ENCODE measurements at places on chromosomes 4 and X.

- DNase-seq: no peak
These were observed 14.5 kb downstream of the SLC2A9 start for GRCh38 chr4:10006601-10007435.

- no peak for DNase-seq
These were observed 50.2 kb upstream of the PDE5A start for GRCh38 chr4:119678761-119679160.

DNA sequence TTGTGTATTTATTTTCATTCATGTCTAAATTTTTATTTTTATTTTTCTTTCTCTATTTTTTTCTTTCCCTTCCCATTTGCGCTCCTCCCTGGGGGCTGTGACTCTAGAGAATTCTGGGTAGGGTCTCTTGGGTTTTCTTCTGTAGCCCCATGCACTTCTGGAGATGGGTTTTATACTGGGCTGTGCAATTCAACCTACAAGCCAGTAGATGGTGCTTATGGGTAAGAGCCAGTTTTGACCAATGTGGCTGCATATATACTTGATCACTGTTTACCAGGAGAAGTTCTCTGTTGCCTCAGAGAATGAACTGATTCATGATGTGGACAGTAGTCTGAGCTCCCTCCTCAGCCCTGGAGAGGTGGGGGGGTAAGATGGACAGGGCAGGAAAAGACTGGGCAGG lies 614.6 kb downstream of the PCDH19 start:
- no peak for DNase-seq

DNA sequence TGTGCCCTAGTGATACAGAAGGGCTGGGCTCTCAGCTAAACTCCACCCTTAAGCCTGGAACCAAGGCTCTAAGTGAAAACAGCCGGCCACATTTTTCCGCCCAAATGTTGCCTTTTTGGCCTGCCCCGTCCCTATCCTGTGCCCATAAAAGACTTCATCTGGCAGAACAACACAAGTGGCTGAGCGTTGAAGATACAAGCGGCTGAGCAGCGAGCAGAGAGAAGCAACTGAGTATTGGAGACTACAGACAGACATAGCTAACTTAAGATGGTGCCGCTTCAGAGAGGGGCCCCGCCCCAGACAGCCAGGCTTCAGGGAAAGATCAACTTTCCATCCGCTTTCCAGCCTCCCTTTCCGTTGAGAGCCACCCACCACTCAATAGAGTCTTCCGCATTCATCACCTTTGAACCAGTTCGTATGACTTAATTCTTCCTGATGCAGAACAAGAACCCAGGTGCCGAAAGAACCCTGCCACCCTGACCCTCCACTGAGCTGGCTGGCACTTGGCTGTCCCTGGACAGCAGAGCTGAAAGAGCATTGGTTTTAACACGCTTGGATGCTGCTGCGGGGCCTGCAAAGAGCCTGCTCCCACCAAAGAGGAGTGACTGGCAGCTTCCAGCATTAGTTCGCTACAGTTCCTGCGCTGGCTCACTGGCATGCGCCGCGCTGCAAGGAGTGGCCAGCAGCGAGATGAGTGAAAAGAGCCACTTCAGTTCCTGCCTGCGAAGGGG lies 853.2 kb upstream of the INTU start:
- DNase-seq: no peak

GRCh38 chrX:135346975-135347374 lies 37.7 kb downstream of the ETDC start:
- no peak for DNase-seq

DNA sequence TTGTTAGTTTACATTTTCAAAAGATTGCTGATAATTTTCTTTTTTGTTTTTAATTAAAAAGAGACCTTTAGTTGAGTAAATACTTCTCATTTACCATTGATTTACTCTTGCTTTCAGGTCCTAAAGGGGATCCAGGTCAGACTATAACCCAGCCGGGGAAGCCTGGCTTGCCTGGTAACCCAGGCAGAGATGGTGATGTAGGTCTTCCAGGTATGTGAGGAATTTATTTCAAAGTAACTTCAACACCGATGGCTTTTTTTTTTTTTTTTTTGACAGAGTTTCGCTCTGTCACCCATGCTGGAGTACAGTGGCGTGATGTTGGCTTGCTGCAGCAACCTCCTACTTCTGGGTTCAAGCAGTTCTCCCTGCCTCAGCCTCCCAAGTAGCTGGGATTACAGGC lies 135.1 kb downstream of the IRS4 start:
- DNase-seq: no peak

- no peak for DNase-seq
These were observed 196.2 kb upstream of the TENT5D start for GRCh38 chrX:80223982-80224579.

DNA sequence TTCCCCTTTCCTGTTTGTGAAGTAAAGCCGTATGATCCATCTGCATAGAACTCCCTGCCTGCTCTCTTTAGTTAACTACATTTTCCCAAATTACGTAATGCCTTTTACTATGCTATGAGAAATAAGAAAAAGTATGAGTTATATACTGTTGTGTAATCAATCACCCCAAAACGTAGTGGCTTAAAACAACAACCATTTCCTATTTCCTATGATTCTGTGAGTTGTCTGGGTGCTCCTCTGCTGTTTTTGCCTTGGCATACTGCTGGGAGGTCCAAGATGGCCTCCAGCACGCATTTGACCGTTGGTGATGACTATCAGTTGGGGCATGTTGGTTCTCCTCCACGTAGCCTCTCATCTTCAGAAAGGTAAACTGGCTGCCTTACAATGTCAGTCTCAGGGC lies 39.8 kb downstream of the BBS12 start:
- no peak for DNase-seq

- DNase-seq: no peak
These were observed 566.2 kb downstream of the DACH2 start for GRCh38 chrX:86714441-86714840.
